HFF-Myc (cell line): ENCODE measurements at places on chromosomes 2 and 18.

GRCh38 chr18:23136326-23137096, 1.2 kb downstream of the CABLES1 start:
- DNase-seq: no peak

- DNase-seq: no peak
Measured at GRCh38 chr18:74397572-74397971, 59.5 kb downstream of the DIPK1C start.

DNA sequence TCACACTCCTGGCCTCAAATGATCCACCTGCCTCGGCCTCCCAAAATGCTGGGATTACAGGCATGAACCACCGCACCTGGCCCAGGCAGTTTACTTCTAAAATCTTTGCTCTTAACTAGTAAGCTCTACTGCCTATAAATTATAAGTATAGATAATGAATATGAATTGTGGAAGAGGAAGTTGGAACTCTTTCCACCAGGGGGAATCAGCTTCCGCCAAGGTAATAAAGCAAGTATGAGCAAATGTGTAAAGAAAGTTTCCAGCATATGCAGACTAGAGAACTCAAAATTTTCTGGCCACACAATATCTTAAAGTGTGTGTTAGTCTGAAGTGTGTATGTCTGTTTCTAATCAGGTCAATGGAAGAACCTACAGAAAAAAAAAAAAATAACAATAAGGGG, 68.1 kb downstream of the RMDN2 start:
- DNase-seq: no peak

DNA sequence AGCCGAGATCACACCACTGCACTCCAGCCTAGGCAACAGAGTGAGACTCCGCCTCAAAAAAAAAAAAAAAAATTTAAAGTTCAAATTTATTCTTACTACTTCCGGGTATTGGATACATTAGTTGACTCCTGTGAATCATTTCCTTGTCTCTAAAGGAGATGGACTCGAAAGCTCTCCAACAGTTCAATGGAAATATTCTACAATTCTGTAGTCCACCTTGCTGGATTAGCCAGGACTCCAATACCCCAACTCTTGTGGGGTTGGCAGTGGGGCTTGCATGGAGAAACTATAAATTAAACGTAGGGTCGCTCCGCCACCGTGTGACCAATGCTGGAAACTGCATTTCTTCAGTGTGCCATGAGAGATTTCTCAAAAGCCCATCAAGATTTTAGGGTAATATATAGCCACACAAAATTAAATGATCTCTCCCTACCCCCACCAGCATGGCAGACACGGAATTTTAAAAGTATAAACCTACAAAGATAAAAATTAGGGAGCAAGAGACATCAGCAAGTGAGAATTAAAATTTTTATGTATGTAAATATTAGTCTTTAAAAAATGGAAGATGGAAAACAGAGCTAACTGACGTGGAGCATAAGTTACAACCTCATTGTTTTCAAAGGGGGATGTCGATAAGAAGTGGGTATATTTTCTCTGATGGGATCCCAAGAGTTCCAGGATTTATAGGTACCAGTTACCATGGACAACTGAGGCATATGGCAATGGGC, 27.8 kb upstream of the GAREM2 start:
- peak; percentile 27 for DNase-seq

- no peak for DNase-seq
Measured at GRCh38 chr2:35891936-35892335, 463.6 kb upstream of the CRIM1 start.

DNA sequence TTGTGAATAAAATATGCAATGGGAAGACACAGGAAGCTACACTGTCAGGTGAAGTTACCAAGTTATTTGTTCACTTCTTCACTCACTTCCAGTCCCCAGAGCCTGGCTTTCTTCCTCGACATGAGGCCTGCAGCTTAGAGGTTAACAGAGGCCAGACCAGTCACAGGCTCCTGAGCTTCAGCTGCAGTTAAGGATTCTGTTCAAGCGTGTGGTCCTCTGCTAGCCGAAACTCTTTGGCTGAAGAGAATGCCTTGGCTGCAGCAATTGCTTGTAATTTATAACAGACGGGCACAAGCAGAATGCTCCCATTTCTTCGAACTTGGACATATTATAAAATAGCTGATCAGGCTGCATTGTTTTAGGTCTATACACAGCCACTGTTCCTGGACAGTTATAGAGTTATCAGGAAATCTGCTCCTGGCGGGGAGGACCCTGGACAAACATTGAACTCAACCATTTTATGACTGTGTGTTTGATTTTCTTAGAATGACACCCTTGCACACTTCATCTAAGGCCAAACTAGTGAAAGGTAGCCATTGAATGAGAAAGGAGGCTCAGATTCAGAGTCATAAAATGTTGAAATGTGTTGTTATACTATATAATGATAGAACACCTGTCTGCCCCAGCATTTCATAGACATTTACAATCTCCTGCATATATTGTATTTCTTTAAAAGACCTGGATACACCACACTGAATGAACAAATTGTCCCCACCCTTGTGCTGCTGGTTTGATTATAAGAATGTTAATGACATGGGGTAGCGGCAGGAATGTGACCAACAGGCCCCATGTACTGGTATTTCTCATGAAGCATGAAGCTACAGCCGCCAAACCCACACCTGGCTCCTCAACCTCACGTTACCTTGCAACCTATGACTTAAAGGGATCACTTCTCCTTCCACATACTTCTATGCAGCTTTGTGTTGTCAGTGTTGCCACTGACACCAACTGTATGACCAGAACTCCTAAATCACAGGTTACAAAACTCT, 153.6 kb downstream of the TDRD15 start:
- no peak for DNase-seq

- no peak for DNase-seq
Measured at GRCh38 chr2:239154971-239155805, 245.6 kb downstream of the HDAC4 start.

- DNase-seq: no peak
Measured at GRCh38 chr2:56801214-56801613, 617.4 kb downstream of the CCDC85A start.

DNA sequence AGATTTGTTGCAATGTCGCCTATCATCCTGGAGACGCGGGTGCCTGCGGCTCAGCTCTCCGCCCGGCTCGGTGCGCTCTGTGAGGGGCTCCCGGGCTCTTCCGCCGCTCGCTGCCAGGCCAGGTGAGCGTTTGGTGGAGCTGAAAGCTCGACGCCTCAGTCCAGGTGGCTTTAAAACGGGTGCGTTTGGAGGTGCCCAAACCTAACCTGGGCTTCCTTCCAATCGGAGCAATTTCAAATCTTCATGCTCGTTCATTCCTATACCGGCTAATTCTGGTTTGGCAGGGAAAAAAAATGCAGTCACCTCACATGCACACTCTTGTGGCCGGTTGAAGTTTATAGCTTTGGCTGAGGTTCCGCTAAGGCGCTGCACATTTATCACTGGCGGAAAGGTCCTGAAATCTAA, at the start of gene SLC16A14:
TSS of gene SLC16A14 (minus strand) at position 274 of the 405 bp plus-strand sequence. CDS start 9,572 bp downstream, outside the sequence.
- DNase-seq: peak; percentile 24

DNA sequence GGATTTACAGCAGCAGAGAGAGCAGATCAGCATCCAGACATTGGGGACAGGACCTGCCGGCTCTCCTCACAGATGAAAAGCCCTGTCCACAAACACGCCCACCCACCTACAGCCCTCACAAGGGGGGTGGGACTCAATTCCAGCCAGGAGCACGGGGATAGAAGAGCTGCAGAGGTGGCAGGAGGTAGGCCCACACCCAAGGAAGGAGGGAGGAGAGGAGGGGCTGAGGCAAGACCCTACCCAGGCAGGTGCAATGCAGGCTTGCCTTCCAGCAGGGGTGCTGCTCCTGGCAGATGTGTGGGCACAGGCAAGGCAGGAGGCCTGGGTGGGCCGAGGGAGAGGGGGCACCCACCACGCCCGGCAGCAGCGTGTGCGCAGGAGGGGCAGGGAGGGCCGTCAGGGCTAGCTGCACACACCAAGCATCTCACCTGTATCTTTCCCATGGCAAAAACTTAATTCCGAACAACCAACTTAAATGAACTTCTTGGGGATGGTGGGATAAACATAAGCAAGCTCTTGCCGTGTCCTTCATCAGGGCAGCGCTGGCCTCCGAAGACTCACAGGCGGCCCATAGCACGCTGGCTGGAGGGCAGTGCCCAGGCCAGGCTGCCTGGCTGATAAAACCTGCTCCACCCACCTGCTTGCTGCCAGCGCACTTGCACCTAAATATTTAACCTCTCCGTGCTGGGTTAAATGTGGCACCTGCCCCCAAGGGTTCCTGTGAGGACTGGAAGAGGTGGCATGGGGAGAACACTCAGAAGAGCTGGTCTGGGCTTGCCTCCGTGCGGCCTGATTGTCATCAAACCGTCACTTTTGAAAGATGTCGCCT, 219.5 kb downstream of the HDAC4 start:
- no peak for DNase-seq

- DNase-seq: peak; percentile 76
Measured at GRCh38 chr2:40371525-40372282, 80.2 kb downstream of the SLC8A1 start.

DNA sequence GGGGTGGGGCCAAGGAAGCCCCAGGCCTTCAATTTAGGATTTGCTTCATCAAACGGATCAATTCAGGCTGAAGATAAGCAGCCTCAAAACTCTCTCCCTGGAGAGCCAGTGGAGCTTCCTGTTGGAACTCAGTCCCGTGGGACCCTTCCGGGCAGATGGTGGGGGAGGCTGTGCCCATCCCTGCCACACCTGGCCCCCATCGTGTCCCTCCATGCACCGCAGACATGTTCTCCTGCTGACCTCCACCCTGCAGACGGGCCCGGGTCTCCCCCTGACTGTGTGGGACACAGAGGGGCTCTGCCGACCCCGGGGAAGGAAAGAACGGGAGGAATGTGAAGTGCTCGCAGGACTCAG, 144.2 kb downstream of the TPO start:
- no peak for DNase-seq

DNA sequence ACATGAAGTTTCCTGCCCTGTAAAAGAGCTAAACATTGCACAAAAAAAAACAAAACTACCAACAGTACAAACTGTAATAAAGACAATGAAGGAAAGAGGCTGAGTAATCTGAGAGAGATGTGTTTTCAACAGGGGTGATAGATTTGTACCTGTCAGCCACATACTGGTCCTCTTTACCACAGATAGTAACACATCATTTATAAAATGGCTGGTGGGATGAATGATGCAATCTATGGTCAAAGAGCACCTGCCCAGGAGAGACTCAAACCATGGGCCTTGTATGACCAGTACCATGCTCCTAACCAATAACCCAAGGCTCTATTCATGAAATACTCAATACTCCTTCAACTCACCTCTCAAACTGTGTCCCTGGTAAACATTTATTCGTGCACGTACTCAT, 4.5 kb downstream of the SUCLG1 start:
- no peak for DNase-seq

- no peak for DNase-seq
Measured at GRCh38 chr18:63254716-63255399, 64.7 kb downstream of the BCL2 start.

GRCh38 chr18:43061816-43062215, 53.7 kb downstream of the RIT2 start:
- DNase-seq: no peak

DNA sequence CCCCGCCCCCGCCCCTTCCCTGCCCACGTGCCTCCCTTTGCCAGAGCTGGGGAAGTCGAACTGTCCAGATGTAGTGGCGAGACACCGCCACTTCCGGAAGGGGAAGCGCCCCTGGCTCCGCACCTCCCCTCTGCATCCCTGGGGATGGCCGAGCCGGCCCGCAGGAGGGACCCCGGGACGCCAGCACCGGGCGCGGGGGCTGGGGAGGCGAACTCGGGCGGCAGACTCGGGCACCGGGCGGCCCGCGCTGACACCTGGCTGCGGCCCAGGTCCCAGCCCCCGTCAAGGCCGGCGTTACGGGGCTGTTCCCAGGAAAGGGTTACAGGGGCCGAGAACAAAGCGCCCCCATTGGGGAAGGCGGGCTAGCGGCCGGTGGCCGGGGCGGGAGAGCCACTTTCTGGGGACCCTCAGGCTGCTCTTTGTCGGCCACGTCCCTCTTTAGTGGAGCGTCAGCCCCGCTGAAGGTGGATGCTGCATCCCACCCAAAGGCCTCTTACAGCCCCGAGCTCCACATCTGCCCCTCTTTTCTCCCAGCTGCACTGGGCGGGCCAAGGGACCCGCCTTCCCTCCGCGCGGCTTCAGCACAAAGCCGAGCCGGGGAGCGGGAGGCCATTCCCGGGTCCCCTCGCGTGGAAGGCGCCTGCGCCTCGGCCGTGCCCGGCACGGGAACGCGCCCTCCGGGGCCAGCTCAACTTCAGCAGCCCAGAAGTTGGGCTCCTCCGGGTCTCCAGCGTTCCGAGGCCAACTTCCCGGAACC, 1.3 kb downstream of the SDC1 start:
- DNase-seq: no peak

GRCh38 chr18:46362533-46362932, 258.3 kb downstream of the HAUS1 start:
- DNase-seq: no peak

- no peak for DNase-seq
Measured at GRCh38 chr2:219497495-219498279, 1.0 kb upstream of the GMPPA start.

DNA sequence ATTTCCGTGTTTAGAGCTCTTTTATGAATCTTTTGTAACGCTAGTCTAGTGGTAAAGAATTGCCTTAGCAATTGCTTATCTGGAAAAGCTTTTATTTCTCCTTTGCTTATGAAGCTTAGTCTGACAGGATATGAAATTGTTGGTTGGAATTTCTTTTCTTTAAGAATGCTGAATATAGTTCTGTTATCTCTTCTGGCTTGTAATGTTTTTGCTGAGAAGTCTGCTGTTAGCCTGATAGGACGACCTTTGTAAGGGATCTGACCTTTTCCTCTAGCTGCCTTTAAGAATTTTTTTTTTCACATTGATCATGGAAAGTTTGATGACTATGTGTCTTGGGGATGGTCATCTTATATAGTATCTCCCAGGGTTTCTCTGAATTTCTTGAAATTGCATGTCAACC, 101.1 kb downstream of the TRABD2A start:
- DNase-seq: no peak

DNA sequence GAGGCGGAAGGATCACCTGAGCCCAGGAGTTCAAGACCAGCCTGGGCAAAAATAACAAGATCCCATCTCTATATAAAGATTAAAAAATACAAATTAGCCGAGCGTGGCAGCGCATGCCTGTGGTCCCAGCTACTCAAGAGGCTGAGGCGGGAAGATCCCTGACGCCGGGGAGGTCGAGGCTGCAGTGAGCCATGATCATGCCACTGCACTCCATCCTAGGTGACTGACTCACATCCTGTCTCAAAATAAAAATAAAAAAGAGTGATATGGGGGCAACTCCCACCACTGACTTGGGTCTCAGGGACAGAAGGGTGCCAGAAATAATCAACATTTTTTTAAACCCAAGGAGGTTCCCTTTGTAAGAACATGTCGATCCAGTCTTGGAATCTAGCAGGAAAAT, 37.6 kb downstream of the ZNF516 start:
- DNase-seq: no peak

GRCh38 chr2:102841107-102841840, 79.4 kb downstream of the TMEM182 start:
- peak; percentile 9 for DNase-seq

GRCh38 chr2:234977228-234977679, 25.4 kb downstream of the SH3BP4 start:
- no peak for DNase-seq

- no peak for DNase-seq
Measured at GRCh38 chr18:13376298-13376840, 157.8 kb downstream of the LDLRAD4 start.

DNA sequence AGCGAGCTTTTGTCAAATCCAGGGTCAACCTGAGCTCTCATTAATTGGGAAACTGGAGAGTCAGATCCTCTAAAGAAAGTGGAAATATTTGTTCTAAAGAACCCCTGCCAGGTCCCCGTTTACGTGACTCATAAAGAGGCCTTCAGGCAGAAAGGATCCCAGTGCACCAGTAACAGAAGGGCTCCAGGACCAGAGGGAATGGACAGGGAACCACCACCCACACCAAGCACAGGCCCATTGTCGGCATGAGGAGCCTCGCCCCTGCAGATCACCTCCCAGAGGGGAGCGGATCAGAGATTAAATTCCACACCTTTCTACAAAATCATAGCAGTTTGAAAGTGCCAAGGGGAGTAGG, 16.4 kb upstream of the C1QL2 start:
- DNase-seq: no peak
